ENCODE measurements at places on chromosomes 7 and 10. TPM values are rescaled to one million over a fixed set of nuclear protein-coding genes. Genes with fewer than 3 reads are reported as not detected.

Gene SH2B2
- polyA plus RNA-seq = 1.1 TPM

Gene HOXA11
- not detected for polyA plus RNA-seq

Gene EPO
- not detected for polyA plus RNA-seq

Gene PKD2L1
- polyA plus RNA-seq = not detected

Gene SMKR1
- 18.1 TPM for polyA plus RNA-seq

Gene CCDC172
- polyA plus RNA-seq = not detected

Gene CRYGN
- not detected for polyA plus RNA-seq

Gene HOXA1
- polyA plus RNA-seq = not detected

Gene TBX20
- polyA plus RNA-seq = not detected

Gene GNAT3
- polyA plus RNA-seq = not detected

Gene C10orf120
- polyA plus RNA-seq = not detected

Gene UTF1
- polyA plus RNA-seq = not detected

Gene PTER
- polyA plus RNA-seq = 13.1 TPM

Gene GDF2
- polyA plus RNA-seq = not detected

Gene CCL24
- polyA plus RNA-seq = not detected

Gene CADPS2
- polyA plus RNA-seq = not detected

Gene SLC18A3
- not detected for polyA plus RNA-seq

Gene RNF32
- polyA plus RNA-seq = 0.57 TPM

Gene CCDC146
- 2.7 TPM for polyA plus RNA-seq

Gene VWA2
- polyA plus RNA-seq = not detected

Gene FAM107B
- polyA plus RNA-seq = 338 TPM

Gene GARIN1A
- not detected for polyA plus RNA-seq

Gene EBF3
- not detected for polyA plus RNA-seq

Gene PPP1R17
- not detected for polyA plus RNA-seq

Gene SLC25A40
- 9.5 TPM for polyA plus RNA-seq

Gene ACTA2
- 6.9 TPM for polyA plus RNA-seq

Gene ANKRD61
- 0.38 TPM for polyA plus RNA-seq

Gene TACC2
- polyA plus RNA-seq = not detected

Gene FKBP9
- polyA plus RNA-seq = not detected

Gene GJD4
- polyA plus RNA-seq = not detected

Gene TRPV6
- not detected for polyA plus RNA-seq

Gene STAG3
- polyA plus RNA-seq = 0.72 TPM

Gene RPS24
- polyA plus RNA-seq = 721 TPM

Gene ST7
- 14.7 TPM for polyA plus RNA-seq

Gene NPY
- polyA plus RNA-seq = not detected

Gene FGFR2
- polyA plus RNA-seq = not detected

Gene EVX1
- not detected for polyA plus RNA-seq

Gene OR13A1
- not detected for polyA plus RNA-seq

Gene RBP4
- not detected for polyA plus RNA-seq

Gene TMEM139
- not detected for polyA plus RNA-seq

Gene ENKUR
- polyA plus RNA-seq = 1.4 TPM

Gene AGR3
- not detected for polyA plus RNA-seq

Gene VOPP1
- 54.0 TPM for polyA plus RNA-seq

Gene TAS2R3
- not detected for polyA plus RNA-seq

Gene RINT1
- polyA plus RNA-seq = 14.1 TPM

Gene HUS1
- polyA plus RNA-seq = 44.8 TPM

Gene ZNF503
- polyA plus RNA-seq = 0.05 TPM

Gene PRRT4
- not detected for polyA plus RNA-seq

Gene CPA2
- polyA plus RNA-seq = not detected

Gene CDC14C
- not detected for polyA plus RNA-seq

Gene PLXNA4
- polyA plus RNA-seq = 1.3 TPM

Gene PRPS1L1
- polyA plus RNA-seq = not detected

Gene GUSB
- 77.3 TPM for polyA plus RNA-seq

Gene TMEM196
- polyA plus RNA-seq = not detected

Gene TAS2R40
- polyA plus RNA-seq = not detected

Gene PLAC9
- polyA plus RNA-seq = not detected

Gene PDZD7
- polyA plus RNA-seq = 1.1 TPM
